ENCODE measurements at places on chromosomes 2 and 18.

- no peak for DNase-seq
Observed at GRCh38 chr2:110969696-110970095, 151.0 kb upstream of the BCL2L11 start.

- no peak for DNase-seq
Observed at GRCh38 chr2:30254685-30255001, 23.3 kb downstream of the LBH start.

GRCh38 chr2:112096098-112096497 is 41.0 kb downstream of the TMEM87B start:
- no peak for DNase-seq

DNA sequence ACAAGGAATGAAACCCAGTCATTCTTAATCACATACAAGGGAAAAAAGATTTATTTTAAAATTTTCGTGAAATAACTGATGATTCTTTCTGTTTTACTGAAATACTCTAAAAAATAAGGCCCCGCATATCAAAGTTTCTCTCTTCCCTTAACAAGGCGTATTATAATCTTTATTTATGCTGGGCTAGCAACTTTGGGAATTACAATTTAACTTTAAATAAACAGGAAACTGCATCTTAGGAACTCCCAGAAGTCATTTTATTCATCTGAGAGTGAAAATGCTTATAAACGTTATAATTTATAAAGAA is 166.7 kb downstream of the TCF4 start:
- no peak for DNase-seq

DNA sequence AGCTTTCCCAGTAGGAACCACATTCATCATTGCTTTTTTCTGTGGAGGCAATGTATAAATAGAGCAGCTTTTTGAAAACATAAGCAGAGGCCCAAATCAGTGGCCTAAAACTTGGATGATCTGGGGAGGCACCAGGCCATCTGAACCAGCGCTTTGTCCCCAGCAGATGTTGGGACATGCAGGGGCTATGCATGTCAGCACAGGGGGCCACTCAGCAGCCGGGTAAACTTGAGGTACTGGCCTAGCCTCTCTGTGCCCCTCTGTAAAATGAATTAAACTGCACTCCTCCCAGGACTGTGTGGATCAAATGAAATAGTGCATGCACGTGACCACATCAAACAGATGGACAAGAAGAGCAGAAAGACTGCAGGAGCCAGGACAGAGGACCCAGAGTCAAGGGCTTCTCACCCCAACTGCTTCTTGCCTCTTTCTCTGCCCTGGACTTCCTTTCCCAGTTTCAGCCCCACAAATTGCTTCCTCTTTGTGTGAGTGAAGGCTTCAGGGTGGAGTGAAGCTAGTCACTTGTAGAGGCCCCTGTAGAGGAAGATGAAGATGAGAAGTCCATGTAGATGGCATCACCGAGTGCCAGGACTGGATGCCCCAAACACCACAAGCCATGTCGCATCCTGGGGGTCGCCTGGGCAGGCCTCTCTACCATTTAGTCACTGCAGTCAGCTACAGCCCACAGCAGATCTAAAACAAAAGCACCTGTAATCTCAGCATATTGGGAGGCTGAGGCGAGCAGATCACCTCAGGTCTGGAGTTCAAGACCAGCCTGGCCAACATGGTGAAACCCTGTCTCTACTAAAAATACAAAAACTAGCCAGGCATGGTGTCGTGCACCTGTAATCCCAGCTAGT is 53.2 kb downstream of the IMPA2 start:
- DNase-seq, result no peak

- no peak for DNase-seq
Observed at GRCh38 chr2:146246002-146246735, 1598.7 kb upstream of the ACVR2A start.

GRCh38 chr18:76993085-76993382 is 139.5 kb downstream of the MBP start:
- DNase-seq, result no peak

- no peak for DNase-seq
Observed at GRCh38 chr2:10009271-10009810, 34.0 kb upstream of the KLF11 start.

GRCh38 chr2:45626387-45627221 is 15.5 kb upstream of the SRBD1 start:
- DNase-seq, result no peak

- no peak for DNase-seq
Observed at GRCh38 chr2:189254268-189254883, 74.8 kb upstream of the COL5A2 start.

GRCh38 chr2:175872005-175872348 is 130.1 kb downstream of the LNPK start:
- DNase-seq, result no peak

DNA sequence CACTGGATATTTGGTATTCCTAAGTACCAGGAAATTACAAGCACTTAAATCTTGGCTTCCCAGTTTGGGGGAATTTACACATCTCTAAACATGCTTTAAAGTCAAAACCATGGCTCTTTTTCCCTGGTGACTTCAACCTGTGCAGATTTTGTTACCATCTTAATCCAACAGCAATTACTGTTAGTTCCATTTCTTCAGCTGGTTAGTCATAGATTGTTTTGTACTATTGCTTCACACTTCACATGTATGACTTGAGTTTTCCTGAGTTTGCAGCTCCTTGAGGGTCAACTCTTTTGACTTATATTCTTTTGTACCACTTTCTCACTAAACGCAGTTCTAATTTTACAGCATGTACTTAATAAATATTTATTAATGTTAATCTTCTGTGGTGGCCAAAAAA is 203.4 kb upstream of the RND3 start:
- DNase-seq, result no peak
